ENCODE measurements at places on chromosomes 5 and 9. TPM values are rescaled to one million over a fixed set of nuclear protein-coding genes. Genes with fewer than 3 reads are reported as not detected.

- H3K4me3 ChIP-seq: no peak overlapping the region
- H3K36me3 ChIP-seq: no peaks in the 10 kb centered on the region
- H3K27me3 ChIP-seq: no peaks in the 10 kb centered on the region
- peak overlapping the region; percentile 39 for H3K27ac ChIP-seq
These were observed 13.8 kb downstream of the SNX30 start for GRCh38 chr9:112764344-112764743.

- no peaks in the 10 kb centered on the region for H3K4me1 ChIP-seq
- DNase-seq: no peak
- no peak overlapping the region for H3K4me3 ChIP-seq
- H3K27me3 ChIP-seq: no peaks in the 10 kb centered on the region
- H3K36me3 ChIP-seq: no peaks in the 10 kb centered on the region
These were observed 102.5 kb upstream of the DHFR start for GRCh38 chr5:80757290-80757689.

DNA sequence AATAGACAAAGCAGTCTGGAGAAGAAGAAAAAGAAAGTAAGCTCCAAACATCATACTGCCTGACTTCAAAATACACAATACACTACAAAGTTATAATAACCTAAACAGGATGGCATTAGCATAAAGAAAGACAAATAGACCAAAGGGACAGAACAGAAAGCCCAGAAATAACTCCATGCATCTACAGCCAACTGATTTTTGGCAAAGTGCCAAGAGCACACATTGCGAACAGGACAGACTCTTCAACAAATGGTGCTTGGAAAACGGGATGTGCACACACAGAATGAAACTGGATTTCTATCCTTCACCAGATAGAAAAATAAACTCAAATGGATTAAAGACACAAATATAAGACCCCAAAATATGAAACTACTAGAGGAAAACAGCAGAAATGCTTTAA is 66.6 kb upstream of the SPATA31E1 start:
- no peaks in the 10 kb centered on the region for H3K36me3 ChIP-seq
- H3K4me3 ChIP-seq: no peak overlapping the region
- H3K27me3 ChIP-seq: no peaks in the 10 kb centered on the region
- H3K27ac ChIP-seq: no peak overlapping the region

GRCh38 chr5:124157320-124157719 is 589.1 kb downstream of the ZNF608 start:
- H3K4me3 ChIP-seq: no peak overlapping the region
- DNase-seq: no peak
- H3K27ac ChIP-seq: no peak overlapping the region
- H3K4me1 ChIP-seq: no peaks in the 10 kb centered on the region
- no peaks in the 10 kb centered on the region for H3K36me3 ChIP-seq

- H3K27ac ChIP-seq: no peak overlapping the region
- no peak overlapping the region for H3K4me3 ChIP-seq
- H3K36me3 ChIP-seq: no peaks in the 10 kb centered on the region
- H3K27me3 ChIP-seq: no peaks in the 10 kb centered on the region
- H3K4me1 ChIP-seq: no peaks in the 10 kb centered on the region
These were observed 541.0 kb downstream of the RAB3C start for GRCh38 chr5:59123595-59124561.

DNA sequence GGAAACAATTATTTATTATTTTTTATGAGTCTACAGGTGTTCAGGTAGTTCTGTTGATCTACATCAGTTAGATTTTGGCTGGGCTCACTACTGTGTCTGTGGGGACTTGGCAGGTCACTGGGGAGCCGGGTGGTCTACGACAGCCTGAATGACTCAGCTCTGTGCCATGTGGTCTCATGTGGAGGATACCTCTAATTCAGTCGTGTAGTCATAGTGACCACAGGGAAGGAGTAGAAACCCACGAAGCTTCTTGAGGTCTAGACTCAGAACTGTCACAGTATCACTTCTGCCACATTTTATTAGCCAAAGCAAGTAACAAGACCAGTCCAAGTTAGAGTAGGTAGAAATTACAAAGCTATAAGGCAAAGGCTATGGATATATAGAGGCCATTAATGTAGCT is 64.7 kb upstream of the GRAMD2B start:
- H3K27ac ChIP-seq: no peak overlapping the region
- no peaks in the 10 kb centered on the region for H3K27me3 ChIP-seq
- no peaks in the 10 kb centered on the region for H3K36me3 ChIP-seq

RLN2 gene
- total RNA-seq: 0.74 TPM

DNA sequence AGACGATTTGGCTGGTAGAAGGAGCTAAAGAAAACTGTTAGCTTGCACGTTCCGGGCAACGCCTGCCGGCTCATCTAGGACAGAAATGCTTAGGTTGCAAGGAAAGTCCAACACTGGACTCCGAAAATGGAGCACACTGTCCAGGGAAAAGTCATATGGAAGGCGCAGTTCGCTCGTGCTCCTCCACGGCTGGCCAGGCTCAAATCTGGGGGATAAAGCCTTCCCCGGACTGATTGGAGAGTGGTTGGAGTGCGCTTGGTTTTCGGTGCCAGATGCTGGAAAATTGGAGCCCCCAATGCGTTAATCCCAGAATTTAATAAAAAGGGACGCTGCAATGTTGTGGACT is 955 bp downstream of the CDH6 start:
- H3K4me1 ChIP-seq: no peaks in the 10 kb centered on the region
- H3K27me3 ChIP-seq: no peaks in the 10 kb centered on the region
- no peak overlapping the region for H3K27ac ChIP-seq
- no peak for DNase-seq
- no peaks in the 10 kb centered on the region for H3K36me3 ChIP-seq
- H3K4me3 ChIP-seq: peak overlapping the region; percentile 43

DNA sequence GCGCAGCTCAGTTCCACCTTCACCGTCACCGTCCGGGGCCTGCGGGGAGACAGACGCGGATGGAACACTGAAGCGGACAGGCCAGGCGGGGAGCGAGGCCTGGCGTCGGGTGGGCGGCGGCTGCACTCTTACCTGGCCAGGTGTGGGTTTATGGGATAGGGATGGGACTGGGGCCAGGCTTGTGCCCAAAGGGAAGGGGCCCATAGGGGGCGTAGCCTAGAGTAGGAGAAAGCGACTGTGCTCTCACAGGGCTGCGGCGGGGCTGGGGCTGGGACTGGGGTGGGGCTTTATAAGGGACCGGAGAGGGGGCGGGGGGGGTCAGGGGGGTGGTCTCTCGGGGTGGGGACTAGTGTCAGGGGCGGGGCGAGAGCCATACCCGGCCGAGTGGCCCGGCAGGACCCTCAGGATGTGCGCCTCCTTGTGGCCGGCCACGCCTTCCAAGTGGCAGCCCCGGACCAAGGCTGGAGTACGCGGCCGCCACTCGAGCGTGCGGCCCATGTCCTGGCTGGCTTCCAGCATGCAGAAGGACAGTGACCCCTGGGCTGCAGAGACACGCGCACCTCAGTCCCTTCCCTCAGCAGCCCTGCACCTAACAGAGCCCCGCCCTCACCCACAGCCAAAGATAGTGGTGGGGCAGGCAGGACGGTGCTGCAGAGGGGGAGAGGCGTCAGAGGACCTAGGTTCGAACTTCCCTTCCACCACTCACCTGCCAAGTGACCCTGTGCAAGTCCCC is 22.8 kb downstream of the FPGS start:
- H3K27me3 ChIP-seq: no peaks in the 10 kb centered on the region
- peak overlapping the region; percentile 44 for H3K27ac ChIP-seq
- DNase-seq: peak; percentile 72
- no peaks in the 10 kb centered on the region for H3K36me3 ChIP-seq

DNA sequence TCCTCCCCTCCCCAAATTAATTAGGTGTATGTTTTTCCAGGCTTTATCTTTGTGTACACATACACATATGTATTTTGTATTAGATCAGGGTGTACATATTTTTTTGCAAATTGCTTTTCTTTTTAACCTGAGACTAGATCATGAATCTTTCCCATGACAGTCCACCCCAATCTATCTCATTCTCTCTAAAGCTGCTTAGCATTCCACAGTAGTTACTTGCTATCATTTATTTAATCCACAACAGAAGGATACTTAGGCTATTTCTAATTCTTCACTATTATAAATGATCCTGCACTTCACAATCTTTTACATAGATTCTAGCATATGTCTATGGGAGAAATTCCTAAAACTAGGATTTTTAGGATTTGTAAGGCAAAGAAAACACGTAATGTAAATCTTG is 43.9 kb downstream of the SH3RF2 start:
- no peak overlapping the region for H3K27ac ChIP-seq
- H3K36me3 ChIP-seq: no peaks in the 10 kb centered on the region
- no peaks in the 10 kb centered on the region for H3K27me3 ChIP-seq
- peaks cover 16% of the 10 kb centered on the region for H3K4me1 ChIP-seq
- no peak overlapping the region for H3K4me3 ChIP-seq

GRCh38 chr5:179834120-179834519 is 13.4 kb downstream of the SQSTM1 start:
- no peak overlapping the region for H3K27ac ChIP-seq
- DNase-seq: no peak
- H3K4me1 ChIP-seq: peaks cover 10% of the 10 kb centered on the region
- no peaks in the 10 kb centered on the region for H3K36me3 ChIP-seq

ITGA1 gene
- 7.3 TPM for total RNA-seq

PCDHB7 gene
- total RNA-seq: 3.4 TPM

LIX1 gene
- total RNA-seq: not detected

LHX6 gene
- total RNA-seq: 11.5 TPM

DNA sequence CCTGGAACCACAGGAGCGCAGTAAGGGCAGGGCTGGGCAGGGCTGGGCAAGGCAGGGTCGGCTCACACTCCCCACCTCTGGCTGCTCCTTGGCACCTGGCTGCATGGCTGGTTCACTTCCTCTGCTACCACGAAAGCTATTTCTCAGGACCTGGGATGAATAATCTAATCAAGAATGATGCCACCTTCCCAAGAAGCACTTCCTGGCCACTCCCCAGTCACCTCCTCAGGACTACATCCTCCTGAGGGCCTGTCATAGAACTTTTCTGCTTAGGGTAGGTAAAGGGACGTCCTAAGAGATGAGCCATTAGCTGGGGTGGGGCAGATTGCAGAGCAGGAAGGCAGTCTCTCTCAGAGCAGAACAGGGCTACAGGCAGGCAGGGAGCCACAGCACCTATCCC is 288.2 kb upstream of the MAP3K1 start:
- H3K27me3 ChIP-seq: no peaks in the 10 kb centered on the region
- no peak overlapping the region for H3K4me3 ChIP-seq
- H3K36me3 ChIP-seq: no peaks in the 10 kb centered on the region
- H3K27ac ChIP-seq: no peak overlapping the region

DNA sequence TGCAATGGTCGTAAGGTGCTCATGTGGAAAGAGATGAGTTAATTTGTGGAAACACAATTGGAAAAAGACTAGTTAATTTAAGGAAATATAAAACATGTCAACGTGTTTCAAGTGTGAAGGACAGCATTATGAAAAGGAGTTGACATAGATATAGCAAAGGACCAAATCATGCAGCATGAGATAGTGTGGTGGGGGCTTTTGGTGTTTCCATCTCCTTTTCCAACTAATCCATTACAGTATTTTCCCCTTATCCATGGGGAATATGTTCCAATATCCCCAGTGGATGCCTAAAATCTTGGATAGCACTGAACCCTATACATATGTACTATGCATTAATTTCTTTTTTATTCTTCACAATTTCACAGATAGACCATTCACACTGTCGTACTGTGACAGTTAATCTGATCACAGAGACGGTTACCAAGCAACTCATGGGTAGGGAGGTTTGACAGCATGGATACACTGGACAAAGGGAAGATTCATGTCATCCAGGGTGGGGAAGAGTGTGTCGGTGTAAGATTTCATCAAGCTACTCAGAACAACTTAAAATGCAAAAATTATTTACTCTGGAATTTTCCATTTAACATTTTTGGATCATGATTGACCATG is 238.6 kb downstream of the CDH12 start:
- H3K27ac ChIP-seq: no peak overlapping the region
- no peaks in the 10 kb centered on the region for H3K27me3 ChIP-seq
- H3K4me3 ChIP-seq: no peak overlapping the region
- no peak for DNase-seq

ANKDD1B gene
- 8.1 TPM for total RNA-seq

DNA sequence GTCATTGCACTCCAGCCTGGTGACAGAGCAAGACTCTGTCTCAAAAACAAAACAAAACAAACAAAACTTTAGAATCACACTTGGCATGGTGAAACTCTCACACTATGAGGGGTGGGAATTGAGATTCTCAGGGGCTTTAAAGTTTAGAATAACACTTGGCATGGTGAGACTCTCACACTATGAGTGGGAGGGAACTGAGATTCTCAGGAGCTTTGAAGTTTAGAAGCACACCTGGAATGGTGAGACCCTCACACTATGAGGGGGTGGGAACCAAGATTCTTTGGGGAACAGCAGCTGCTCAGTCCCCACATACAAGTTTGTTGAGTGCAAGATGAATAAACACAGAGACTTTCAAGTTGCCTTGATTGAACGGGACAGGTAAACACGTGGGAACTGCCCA is 149.4 kb downstream of the HSD17B3 start:
- H3K4me1 ChIP-seq: peaks cover 55% of the 10 kb centered on the region
- no peak overlapping the region for H3K4me3 ChIP-seq
- H3K27ac ChIP-seq: no peak overlapping the region
- DNase-seq: no peak
- no peaks in the 10 kb centered on the region for H3K36me3 ChIP-seq

- H3K36me3 ChIP-seq: no peaks in the 10 kb centered on the region
- peak; percentile 93 for DNase-seq
- peak overlapping the region; percentile 58 for H3K4me3 ChIP-seq
- H3K27me3 ChIP-seq: no peaks in the 10 kb centered on the region
These were observed 15.1 kb downstream of the GPSM1 start for GRCh38 chr9:136342181-136343120.

GRCh38 chr9:84045481-84046097 is 65.0 kb downstream of the RMI1 start:
- H3K36me3 ChIP-seq: no peaks in the 10 kb centered on the region
- no peak overlapping the region for H3K27ac ChIP-seq
- DNase-seq: no peak

NR2F1-AS1 gene
- 20.6 TPM for total RNA-seq

GRCh38 chr5:119358530-119358900 is 2.7 kb downstream of the TNFAIP8 start:
- no peak overlapping the region for H3K27ac ChIP-seq
- no peak for DNase-seq
- peaks cover 4% of the 10 kb centered on the region for H3K4me1 ChIP-seq
- no peaks in the 10 kb centered on the region for H3K27me3 ChIP-seq

DNA sequence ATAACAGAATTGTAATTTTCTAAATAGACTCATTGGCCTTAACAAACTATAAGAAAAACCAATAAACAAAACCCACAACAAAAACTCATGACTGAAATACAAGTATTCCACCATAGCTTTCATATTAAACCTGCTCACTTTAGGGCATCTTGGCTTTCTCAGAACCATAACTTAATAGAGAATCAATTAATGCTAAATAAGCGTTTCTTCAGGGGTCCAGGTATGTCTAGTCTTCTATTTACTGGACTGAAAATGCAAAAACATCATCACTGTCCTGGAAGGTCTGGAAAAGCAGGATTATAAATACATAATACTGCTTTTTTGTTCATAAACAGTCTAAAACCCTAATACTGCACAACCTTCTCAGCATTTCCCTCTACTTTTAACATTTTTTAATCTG is 6.2 kb upstream of the SMIM27 start:
- H3K4me3 ChIP-seq: no peak overlapping the region
- H3K27me3 ChIP-seq: no peaks in the 10 kb centered on the region
- H3K27ac ChIP-seq: no peak overlapping the region
- no peak for DNase-seq
